ENCODE measurements at places on chromosomes 4 and X.
A peak's percentile ranks its signal among the peaks of the same experiment; 100 is the strongest.

DNA sequence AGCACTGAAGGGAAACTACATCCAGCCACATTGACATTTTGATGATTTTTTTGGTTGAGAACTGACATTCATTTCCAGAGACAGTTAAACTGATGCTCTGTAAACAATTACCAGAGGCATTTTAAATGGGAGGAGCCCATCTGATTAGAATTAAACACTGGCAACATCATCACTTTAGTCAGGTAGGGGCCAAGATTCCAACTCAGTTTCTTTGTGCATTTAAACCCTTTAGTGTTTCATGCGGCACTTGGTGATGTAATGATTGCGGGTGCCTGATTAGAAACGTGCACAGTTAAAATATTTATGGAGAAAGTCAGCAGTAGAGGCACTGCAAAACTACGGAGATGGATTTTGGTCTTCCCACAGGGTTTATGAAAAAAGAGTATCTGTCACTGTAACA is 16.1 kb downstream of the TNIP3 start:
- peak; percentile 64 for DNase-seq

DNA sequence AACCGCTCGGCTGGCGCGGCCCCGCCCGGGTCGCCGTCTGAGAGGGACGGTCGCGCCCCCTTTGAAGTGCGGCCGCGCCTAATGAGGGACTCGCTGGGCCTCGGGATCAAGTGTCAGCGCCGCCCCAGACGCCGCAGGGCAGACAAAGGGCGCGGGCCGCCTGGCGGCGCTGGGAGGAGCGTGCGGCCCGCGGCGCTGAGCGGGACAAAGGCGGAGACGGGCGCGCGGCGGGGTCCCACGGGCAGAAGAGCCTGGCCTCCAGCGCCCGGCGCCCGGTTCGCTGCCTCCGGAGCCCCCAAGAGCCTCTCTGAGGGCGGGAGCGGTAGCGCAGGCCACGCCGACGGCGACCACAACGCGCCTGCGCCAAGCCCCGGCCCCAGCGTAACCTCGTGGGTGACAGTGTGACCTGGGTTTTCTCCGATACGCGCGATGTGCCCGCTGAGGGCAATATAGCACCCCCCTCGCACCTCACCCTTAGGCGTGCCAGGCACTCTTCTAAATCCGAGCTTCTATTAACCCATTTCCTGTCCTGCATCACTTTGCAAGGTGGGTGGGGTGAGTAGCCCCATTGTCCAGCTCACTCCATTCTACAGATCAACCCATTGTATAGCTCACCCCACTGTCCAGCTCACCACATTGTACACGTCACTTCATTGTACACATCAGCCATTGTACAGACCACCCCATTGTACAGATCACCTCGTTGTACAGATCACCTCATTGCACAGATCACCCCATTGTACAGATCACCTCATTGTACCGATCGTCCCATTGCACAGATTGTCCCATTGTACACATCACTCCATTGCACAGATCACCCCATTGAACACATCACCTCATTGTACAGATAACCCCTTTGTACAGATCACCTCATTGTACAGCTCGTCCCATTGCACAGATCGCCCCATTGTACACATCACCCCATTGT is 33.7 kb upstream of the STX18 start:
- DNase-seq, result peak; percentile 86

DNA sequence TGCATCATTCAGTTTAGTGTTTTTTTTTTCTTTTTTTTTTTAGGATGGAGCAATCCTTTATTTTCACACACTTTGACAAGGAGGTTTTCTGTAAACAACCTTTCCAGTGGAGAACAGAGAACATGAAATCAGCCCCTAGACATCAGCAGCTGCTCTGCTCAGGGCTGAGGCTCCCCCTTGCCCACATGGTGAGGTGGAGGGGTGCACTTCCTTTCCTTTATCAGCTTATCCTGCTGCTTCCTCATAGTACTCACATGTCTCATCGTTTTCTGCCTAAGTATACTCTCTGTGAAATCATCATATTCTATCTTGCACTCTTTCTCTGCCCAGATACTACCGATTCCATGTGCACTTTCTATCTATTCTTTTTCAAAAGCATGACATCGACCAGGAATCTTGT is 47.6 kb upstream of the PRSS12 start:
- DNase-seq, result no peak

DNA sequence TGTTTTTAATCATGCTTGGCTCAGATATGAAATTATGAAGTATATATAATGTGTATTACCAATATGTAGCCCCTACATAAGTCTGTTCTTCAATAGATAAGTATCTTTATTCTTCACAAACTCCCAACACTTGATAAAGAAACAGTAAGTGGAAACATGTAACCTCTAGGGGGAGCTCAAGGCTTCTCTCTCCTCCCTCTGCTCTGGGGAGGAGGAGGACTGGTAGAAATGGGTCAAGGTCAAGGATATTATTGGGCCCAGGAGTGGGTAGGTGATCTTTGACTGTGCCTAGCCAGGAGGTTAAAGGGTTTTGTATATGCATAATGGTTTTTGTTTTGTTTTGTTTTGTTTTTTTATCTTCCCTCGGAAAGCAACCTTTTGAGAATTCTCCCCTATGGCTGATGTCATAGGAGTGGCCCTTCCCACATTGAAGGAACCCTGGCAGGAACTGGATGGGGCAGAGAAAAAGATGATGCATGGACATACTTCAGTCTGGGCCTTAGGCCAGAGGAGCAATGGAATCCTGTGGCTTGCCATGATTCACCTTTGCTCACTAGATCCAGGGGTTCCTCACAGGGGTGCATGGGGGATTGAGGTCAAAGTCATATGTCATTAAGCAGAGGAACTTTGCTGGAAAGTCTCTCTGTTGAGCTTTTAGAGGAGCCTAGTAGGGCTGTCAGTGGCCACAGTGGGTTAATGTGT is 460.3 kb downstream of the MID1IP1 start:
- DNase-seq, result peak; percentile 54

DNA sequence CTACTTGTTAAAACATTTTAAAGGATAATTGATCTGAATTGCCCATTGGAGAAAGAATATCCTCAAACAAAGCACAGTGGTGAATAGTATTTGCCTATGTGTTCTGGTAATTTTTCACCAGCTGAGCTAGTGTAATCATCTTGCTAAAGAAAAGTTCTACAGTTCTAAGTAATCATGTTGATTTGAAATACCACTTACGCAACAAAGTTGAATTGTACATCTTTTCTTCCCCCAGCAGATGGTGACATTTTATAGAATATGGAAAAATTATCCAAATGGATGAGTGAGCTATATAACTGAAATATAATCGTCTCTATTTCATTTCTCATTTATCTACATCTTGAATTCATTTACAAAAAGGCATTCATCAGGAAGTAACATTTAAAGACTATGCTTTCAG is 9.7 kb upstream of the ZNF674 start:
- DNase-seq, result no peak

- DNase-seq, result peak; percentile 49
Measured at GRCh38 chr4:89158884-89159503, 47.7 kb downstream of the TIGD2 start.

GRCh38 chrX:16125520-16126149 is 2.3 kb downstream of the GRPR start:
- DNase-seq, result no peak

DNA sequence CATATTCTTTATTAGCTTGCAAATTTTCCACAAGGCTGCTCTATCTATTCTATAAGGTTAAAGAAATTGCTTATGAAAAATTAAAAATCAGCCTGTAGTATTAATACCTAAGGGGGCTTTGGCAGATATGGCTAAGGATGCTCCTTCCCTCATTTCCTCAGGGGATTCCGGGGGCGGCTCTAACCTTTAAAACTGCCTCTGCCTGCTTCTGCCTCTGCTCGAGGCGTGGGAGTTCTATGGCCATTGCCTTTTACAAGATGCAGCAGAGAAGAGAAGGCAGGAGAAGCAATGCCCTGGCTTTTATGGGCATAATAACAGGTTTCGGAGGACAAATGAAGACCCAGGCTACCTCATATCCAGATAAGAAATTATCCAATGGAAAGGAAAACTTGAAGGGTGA is 8.6 kb upstream of the CDKN2AIP start:
- DNase-seq, result no peak

DNA sequence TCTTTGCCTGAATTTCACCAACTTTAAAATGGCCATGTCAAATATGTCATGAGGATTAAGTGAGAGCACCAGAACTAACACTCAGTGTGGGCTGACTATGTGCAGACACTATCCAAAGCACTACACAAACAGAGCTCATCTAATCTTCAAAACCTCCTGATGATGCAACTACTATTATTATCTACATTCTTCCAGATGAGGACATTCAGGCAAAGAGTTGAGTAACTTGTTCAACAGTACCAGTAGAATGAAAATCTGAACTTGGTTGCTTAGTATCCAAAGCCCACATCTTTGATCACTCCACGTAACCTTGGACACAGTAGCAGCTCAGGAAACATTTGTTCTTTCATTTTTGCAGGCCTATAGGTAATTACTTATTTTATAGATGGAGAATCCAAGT is 90.1 kb downstream of the ATP8A1 start:
- DNase-seq, result no peak

GRCh38 chr4:53014881-53015280 is 152.8 kb downstream of the RASL11B start:
- no peak for DNase-seq

GRCh38 chr4:85777908-85778631 is 303.1 kb downstream of the ARHGAP24 start:
- DNase-seq, result no peak

DNA sequence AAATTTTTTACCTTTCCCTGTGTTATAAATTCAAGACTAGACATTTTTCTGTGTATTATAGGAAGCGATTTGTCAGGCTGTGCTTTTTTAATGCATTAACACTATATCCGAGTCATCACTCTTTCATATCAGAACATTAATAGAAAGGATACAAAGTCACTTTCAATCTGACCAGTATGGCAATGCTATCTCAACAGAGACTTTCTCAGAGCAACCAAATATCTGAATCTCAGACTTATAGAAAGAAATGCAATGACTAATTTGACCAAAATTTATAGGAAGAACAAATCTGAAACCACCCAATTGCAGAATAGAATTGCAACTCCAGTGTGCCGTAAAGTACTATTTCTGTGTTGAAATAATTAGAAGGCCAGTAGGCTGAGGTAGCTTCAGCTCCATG is 473 bp upstream of the TKTL2 start:
- no peak for DNase-seq

DNA sequence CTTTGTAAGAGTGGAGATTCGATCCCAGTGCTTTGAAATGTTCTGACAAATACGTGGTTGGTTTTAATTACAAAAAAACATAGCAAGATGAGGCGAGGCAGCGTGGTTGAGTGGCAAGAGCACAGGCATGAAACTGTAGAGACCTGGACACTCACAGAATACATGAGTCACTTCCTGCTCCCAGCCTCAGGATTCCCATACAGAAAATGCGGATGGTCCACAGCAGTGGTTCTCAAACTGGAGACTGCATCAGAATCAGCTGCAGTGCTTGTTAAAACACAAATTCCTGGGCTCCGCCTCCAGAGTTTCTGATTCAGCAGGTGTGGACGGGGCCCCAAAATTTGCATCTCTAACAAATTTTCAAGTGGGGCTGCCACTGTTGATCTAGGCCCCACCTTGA is 10.1 kb downstream of the OTOP1 start:
- no peak for DNase-seq

GRCh38 chr4:531721-532565 is 32.9 kb downstream of the PIGG start:
- DNase-seq, result no peak

DNA sequence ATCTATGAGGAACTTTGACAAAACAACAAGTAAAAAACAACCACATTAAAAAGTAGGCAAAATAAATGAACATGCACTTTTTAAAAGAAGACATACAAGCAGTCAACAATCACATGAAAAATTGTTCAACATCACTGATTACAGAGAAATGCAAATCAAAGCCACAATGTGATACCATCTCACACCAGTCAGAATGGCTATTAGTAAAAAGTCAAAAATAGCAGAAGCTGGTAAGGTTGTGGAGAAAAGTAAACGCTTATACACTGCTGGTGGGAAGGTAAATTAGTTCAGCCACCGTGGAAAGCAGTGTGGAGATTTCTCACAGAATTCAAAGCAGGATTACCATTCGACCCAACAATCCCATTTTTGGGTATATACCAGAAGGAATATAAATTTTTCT is 17.0 kb upstream of the LNX1 start:
- DNase-seq, result no peak

- DNase-seq, result no peak
Measured at GRCh38 chr4:185634066-185634652, 98.9 kb upstream of the PDLIM3 start.

GRCh38 chrX:8845060-8845459 is 43.9 kb upstream of the FAM9A start:
- peak; percentile 61 for DNase-seq

- no peak for DNase-seq
Measured at GRCh38 chr4:173343832-173344397, 9.8 kb upstream of the HMGB2 start.

DNA sequence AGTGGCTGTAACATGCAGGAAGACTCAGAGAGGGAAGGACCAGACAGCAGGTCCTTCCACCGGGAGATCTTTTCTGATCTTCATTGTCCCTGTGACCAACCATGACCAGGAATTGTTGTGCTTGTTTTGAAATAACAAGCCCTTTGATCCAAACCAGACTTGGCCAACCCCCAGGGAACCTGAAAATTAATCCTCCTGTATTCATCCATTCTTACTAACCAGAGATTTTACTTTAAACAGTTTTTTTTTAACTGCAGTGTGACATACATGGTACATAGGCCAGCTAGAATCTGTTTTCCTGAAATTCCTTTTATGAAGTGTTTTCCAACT is 4.0 kb downstream of the WFS1 start:
- peak; percentile 30 for DNase-seq

DNA sequence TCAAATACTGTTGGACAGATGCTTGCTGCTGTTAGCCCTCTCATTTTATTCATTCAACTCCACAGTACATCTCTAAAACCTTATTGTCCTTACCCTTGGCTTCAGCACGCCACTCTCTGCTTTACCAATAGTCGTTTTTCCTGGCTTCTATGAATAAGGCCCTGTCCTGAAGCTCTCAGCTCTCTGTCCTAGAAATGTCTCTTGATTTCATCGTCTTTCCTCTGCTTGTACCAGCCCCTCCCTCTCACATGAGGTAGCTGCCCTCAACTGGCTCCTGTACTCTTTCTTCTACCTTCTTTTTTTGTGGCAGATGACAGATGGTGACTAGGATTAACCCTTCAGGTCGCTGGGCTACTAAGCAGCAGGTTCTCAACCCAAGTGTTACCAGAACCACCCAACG is 11.4 kb downstream of the ADGRA3 start:
- no peak for DNase-seq

DNA sequence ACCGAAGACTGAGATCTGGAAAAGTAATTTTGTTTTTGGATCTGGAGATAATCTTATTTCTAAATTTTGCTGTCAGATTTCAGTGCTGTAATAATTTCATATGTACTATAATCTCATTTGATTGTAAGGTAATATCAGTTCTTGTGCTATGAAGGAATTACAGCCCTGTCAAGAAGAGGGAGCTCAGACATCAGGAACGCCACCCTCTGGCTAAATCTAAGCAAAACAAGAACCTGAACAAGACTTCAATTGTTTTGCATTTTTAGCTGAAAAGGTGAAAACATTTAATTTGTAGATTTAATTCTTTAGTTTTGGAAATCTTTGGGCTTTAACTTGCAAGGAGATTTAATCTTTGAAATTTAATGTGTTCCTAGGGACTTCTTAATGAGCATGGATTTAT is 525.4 kb upstream of the HS3ST1 start:
- DNase-seq, result no peak

GRCh38 chr4:65021737-65022136 is 612.5 kb upstream of the TECRL start:
- DNase-seq, result no peak
